GM12864 (cell line): ENCODE measurements at places on chromosomes 5 and 9.

DNA sequence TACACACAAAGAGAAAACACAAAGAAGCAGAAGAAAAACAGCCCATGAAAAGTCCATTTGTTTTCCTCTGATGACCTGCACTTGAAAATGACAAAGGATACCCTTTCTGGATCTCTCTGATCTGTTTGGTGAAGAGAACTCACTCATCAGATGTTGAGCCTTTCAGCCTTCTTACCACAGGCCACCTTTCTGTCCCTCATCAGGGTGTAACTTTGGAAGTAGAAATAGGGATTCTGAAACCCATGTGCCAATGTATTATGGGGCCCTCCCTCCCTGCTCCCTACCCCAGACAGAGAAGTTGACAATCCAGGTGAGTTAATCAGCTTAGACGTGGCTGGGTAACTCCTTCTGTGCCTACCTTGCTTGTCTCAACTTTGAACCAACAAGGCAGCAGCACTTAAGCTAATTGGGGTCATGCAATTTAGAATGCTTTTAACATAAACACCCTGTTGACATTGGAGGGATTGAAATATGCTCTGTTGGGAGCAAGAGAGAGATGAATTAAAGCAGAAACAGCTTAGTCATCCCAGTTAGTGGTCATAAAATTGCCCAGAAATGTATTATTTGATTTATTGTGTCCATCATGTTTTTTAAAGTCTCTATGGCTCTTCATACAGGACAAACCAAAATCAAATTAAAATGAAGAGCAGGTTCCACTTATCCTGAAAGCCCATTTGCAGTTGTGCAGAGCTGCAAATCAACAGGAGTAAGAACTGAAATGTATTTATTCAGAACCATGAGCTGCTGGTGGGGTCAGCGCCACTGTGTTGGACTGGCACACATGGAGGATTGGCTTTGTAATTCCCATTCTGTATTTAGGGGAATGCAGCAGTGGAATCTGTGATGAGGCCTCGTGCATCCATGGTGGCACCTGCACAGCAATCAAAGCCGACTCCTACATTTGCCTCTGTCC, 132.0 kb downstream of the LIFR start:
- no peak for DNase-seq

DNA sequence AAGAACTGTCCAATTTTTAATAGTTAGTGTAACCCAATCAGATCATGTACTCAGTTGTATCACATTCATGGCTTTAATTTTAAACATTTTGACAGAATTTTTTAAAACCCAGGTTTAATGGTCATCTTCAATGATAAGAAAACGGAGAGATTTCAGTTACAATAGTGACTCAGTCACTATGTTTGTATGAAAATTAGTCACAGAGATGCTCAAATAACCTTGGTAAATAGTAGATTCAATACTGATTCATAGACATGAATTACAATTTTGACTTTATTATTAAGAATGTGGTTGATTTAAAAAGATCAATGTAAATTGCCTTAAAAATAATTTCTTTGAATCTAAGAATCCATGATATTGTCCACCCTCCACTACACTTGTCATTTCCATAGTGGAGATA, 64.6 kb upstream of the TYRP1 start:
- DNase-seq: no peak

GRCh38 chr5:139100825-139101224, 97.3 kb downstream of the SIL1 start:
- DNase-seq: no peak

DNA sequence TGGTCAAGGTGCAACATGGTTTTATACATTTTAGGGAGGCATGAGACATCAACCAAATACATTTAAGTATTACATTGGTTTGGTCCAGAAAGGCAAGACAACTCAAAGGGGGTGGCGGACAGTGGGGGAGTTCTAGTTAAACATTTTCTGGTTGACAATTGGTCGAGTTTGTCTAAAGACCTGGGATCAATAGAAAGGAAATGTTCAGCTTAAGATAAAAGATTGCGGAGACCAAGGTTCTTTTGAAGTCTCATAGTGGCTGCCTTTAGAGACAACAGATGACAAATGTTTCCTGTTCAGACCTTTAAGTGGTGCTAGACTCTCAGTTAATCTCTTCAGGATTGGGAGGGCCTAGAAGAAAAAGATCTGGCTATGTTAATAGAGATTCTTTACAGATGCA, 47.7 kb upstream of the TTC39B start:
- DNase-seq: no peak

DNA sequence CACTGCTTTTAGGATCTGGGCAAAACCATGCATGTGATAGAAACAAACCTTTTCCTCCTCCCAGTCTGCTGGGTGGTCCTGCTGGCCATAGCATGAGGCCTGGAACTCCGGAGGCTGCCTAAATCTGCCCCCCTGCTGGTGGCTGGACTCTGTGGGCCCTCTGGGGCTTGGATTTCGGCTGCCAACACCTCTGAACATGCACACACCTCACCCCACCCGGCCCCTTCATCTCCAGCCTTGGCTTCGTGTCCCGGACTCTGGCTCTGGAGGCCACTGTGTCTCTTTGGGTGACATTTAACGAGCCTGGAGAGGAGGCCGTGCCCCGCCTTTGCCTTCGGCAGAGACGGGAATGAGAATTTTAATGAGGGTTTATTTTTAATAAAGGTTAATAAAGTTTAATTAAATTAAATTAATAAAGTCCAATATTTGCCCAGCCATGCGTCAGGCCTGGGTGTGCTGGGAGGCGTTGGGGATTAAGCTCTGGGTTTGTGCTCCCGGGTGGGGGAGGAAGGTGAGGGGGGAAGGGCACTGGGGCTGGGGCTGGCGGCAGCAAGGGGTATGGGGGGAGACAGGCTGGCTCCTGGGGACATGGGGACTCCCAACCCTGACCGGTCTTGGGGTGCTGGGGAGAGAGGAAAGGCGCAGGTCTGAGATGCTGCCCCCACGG, 251.8 kb downstream of the PBX3 start:
- no peak for DNase-seq

DNA sequence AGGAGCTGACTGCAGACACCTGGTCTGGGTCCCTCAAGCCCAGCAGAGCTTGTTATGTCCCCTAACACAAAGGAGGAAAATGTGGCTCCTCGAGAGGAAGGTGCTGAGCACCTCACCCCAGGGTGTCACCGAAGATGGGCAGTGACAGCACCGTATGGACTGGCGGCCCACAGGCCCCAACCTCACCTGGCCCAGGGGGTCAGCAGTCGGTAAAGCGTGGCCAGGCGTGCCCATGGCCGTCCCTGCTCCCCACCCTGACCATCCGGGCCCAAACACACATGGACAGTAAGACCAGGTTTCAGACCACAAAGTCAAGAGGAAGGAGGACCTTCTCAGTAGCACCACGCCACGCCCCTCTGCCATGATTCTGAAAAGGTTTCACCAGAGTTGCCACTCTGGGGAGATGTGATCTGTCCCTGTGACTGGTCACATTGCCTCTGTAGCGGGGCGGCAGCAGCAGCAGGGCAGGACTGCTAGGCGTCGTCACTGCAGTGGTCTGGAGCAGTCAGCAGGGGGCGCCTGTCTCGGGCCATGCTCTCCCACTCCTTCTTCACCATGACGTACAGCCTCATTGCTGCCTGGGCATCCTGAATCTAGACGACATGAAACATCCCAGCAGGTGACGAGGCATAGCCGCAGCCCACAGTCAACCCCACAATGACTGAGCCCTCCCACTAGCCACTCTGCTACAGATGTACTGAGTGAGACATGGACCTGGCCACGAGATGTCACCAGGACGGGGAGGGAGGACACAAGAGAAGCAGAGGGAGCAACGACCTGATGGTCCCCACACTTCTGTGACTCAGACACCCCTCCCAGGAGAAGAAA, 11.1 kb downstream of the REXO4 start:
- DNase-seq: peak; percentile 44

- no peak for DNase-seq
Observed at GRCh38 chr5:58149345-58149744, 310.5 kb downstream of the PLK2 start.

DNA sequence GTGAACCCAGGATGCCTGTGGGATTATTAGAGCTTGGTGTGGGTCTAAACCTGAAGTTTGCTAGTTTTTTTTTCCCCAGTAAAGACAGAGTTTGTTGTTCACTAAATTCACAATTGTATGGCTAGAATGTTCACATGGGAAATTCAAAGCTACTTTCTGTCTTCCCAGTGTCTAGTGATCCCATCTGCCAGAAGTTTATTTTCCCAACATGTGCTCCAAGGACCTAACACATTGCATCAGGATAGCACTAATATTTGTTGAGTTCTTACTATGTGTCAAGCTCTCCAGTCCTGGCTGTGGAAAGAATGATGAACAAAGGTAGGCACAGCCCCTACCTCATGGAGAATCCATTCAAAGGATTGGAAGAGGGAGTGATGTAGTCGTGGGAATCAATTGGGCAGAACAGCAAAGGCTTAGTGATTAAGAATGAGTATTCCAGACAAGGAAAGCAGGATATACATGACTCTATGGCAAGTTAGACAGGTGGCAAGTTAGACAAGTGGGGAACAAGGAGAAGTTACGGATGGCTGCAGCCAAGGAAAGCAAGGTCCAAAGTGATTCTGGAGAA, 521.5 kb upstream of the WWC1 start:
- no peak for DNase-seq

DNA sequence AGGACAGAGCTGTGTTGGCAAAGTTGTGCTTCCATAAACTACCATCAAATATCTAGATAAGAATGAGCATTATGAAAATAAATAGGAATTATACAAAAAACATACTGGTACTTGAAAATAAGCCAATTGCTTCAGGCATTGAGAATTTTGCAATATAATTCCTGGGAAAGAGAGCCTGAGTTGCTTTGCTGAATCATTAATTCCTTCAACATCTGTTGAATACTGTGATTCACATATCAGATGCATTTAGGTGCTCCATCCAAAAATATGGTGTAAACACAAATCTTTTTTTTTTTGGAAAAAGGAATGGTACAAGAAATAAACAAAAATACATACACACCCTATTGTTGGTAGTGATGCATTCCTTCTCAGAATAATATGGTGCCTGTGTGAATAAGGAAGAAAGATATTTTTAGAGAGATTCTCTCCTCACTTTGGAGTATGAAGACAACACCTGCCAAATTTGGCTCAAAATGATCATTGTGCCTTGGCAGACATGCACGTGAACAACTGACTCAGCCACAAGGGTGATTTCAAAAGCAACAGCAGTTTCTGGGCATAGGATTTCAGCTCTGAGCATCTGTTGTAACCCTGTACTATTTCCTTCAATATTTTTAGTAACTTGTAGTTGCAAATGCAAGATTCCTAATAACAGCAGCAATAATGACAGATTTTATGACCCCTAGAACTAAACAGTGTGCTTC, 96.7 kb downstream of the CAVIN4 start:
- DNase-seq: no peak

- DNase-seq: no peak
Observed at GRCh38 chr5:31096238-31096865, 97.1 kb upstream of the CDH6 start.

DNA sequence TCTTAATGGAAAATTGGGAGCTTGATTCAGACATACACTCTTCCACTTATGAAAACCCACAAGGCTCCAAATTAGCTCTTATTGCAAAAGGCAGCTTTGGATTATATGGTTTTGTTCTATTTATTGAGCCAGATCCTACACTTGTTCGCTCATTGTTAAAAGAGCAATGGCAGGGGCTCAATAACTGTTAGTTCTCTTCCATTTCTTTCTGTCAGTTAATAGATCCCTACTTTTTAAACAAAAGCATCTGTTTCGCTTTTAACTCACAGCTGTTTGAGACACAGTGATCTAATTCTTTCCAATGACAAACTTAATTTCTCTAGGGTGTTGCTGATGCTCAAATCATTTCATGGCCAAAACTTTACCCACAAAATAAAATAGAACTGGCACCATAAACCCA, 11.7 kb downstream of the C5 start:
- DNase-seq: no peak

DNA sequence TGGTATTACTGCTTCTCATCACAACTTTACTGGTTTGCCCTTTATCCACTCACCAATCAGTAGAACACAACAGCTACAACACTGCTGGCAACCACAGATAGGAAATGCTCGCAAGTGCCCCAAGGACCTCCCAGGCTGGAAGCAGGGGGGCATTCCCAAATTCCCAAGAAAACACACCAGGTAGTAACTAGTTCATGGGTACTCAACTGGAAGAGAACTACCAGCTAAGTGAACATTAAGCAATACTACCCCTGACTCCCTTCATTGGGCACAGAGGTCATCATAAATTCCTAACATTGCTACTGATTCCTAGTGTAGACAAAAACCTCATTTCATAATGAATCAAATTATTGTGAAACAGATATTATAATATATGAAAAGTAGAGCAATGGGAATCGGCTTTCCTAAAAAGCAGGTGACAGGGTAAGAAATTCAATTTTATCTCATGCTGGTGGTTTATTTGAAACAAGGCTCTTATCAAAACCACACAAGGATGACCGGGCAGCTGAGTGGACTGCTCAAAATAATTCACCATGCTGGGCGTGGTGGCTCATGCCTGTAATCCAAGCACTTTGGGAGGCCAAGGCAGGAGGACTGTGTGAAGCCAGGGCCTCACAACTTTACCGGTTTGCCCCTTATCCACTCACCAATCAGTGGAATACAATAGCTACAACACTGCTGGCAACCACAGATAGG, 81.6 kb downstream of the TLE1 start:
- DNase-seq: no peak

GRCh38 chr5:113663879-113664541, 150.5 kb downstream of the YTHDC2 start:
- peak; percentile 22 for DNase-seq

GRCh38 chr5:151303666-151304065, at the start of gene SLC36A3:
Gene SLC36A3, minus strand, starts transcription at chr5:151303766. Its CDS starts 412 bp downstream, at chr5:151303354.
- no peak for DNase-seq

GRCh38 chr5:158478139-158478538, 619.2 kb upstream of the CLINT1 start:
- no peak for DNase-seq

GRCh38 chr9:33466565-33467495, 6.9 kb downstream of the NOL6 start:
- DNase-seq: no peak

DNA sequence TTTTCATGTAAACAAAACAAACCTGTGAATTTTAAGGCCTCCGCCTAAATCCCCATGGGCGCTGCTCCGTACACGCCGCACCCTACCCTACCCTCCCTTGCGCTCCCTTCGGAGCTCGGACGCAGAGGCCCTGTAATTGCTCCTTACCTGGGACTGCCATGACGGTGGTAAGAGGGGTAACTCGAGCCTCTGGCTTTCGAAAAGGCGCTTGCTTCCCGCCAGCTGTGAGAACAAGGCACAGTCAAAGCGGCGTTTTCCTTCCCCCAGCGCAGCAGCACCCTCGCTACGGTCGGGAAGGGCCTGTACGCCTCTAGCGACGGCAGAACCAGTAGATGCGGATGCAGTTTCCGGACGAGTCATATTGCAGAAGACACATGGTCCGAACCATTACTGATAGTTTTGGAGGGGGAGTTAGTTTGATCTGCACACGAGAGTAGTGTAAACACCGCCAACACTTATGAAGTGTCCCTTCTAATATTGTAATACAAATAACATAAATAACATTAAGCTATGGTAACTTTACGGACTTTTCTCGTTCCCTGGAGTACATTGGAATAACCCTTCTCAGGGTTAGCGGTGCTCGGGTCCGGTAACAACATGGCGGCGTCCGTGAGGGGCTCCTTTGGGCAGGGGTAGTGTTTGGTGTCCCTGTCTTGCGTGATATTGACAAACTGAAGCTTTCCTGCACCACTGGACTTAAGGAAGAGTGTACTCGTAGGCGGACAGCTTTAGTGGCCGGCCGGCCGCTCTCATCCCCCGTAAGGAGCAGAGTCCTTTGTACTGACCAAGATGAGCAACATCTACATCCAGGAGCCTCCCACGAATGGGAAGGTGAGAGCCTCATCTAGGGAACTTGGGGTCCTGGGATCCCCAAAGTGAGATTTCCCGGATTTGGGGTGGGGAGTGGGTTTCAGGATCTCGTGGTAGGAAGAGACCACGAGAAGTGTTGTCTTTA, at the start of the genes CWC27 and SREK1IP1:
CWC27 (plus strand) TSS at position 573 of the 955 bp plus-strand sequence; CDS start at position 790, 217 bp downstream.
SREK1IP1 (minus strand) TSS at position 334 of the 955 bp plus-strand sequence; CDS start at position 160, 174 bp downstream.
- DNase-seq: peak; percentile 89

GRCh38 chr5:72453246-72453775, 53.9 kb downstream of the ZNF366 start:
- DNase-seq: no peak
